ENCODE measurements at places on chromosomes 16 and 17. TPM values are rescaled to one million over a fixed set of nuclear protein-coding genes. Genes with fewer than 3 reads are reported as not detected.

RANGRF gene
- 7.9 TPM for total RNA-seq

DNAI2 gene
- not detected for total RNA-seq

RCVRN gene
- not detected for total RNA-seq

CES3 gene
- total RNA-seq, result 0.39 TPM

LRRC75A gene
- 1.7 TPM for total RNA-seq

SLC4A1 gene
- not detected for total RNA-seq

CIITA gene
- 1.1 TPM for total RNA-seq

PDILT gene
- total RNA-seq, result not detected

CLEC16A gene
- total RNA-seq, result 17.0 TPM

GRAPL gene
- total RNA-seq, result 0.20 TPM

MYCBPAP gene
- total RNA-seq, result 1.7 TPM

TMC8 gene
- total RNA-seq, result 0.13 TPM

MYO15B gene
- total RNA-seq, result 5.7 TPM

SLC22A31 gene
- 0.50 TPM for total RNA-seq

MT1G gene
- total RNA-seq, result not detected

PIK3R6 gene
- total RNA-seq, result not detected

MYH8 gene
- not detected for total RNA-seq

LGALS9C gene
- total RNA-seq, result not detected

KRT23 gene
- total RNA-seq, result not detected

ALDH3A1 gene
- 11.5 TPM for total RNA-seq

CDH16 gene
- total RNA-seq, result not detected

SMIM22 gene
- not detected for total RNA-seq

ERBB2 gene
- 78.5 TPM for total RNA-seq

ZNF23 gene
- 8.4 TPM for total RNA-seq

GLIS2 gene
- 7.8 TPM for total RNA-seq

RAB11FIP4 gene
- total RNA-seq, result 0.23 TPM

IL17C gene
- total RNA-seq, result not detected

SULT1A3 gene
- 4.0 TPM for total RNA-seq

CTF1 gene
- 4.0 TPM for total RNA-seq

KLHL10 gene
- total RNA-seq, result 0.20 TPM

TAX1BP3 gene
- 159 TPM for total RNA-seq

NOTUM gene
- not detected for total RNA-seq

CLDN7 gene
- 0.65 TPM for total RNA-seq

ENDOV gene
- total RNA-seq, result 28.3 TPM

OTOP3 gene
- not detected for total RNA-seq

TMEM101 gene
- total RNA-seq, result 66.7 TPM

TP53TG3B gene
- total RNA-seq, result not detected

HAS3 gene
- 7.6 TPM for total RNA-seq

CDIP1 gene
- total RNA-seq, result 16.1 TPM

TPSG1 gene
- not detected for total RNA-seq

NPIPB12 gene
- 22.2 TPM for total RNA-seq

CEMP1 gene
- total RNA-seq, result not detected

KRTAP3-2 gene
- total RNA-seq, result not detected

NEUROD2 gene
- not detected for total RNA-seq

CHD9NB gene
- 2.7 TPM for total RNA-seq

KRTAP4-6 gene
- total RNA-seq, result not detected

MYOCD gene
- 1.4 TPM for total RNA-seq

KCNG4 gene
- not detected for total RNA-seq

P2RX5 gene
- 0.85 TPM for total RNA-seq

ATP2C2 gene
- total RNA-seq, result not detected

KRTAP4-9 gene
- not detected for total RNA-seq

NMT1 gene
- 68.2 TPM for total RNA-seq

PRKCB gene
- total RNA-seq, result 0.07 TPM
